ENCODE measurements at places on chromosomes 12 and 14.

GRCh38 chr12:73547421-73547820, 990.2 kb upstream of the ATXN7L3B start:
- no peak for DNase-seq

- no peak for DNase-seq
These were observed 170.0 kb upstream of the RMST start for GRCh38 chr12:97292588-97292987.

DNA sequence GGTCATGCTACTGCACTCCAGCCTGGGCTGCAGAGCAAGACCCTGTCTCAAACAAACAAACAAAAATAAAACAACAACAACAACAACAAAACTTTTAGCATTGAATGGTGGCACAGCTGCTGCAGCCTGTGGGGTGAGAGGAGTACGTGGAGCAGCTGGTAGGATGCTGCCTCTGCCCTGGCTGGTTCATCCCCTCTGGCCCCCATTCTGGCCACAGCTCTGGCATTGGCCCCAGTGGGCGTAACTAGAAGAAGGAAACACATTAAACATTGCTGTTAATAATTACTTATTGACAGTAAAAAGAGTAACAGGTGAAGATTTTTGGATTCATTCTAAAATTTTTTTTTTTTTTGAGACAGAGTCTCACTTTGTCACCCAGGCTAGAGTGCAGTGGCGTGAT, 28.8 kb upstream of the C2CD5 start:
- DNase-seq, result no peak

- DNase-seq, result no peak
These were observed 8.1 kb upstream of the EIF2S3B start for GRCh38 chr12:10497602-10498001.

- DNase-seq, result no peak
These were observed 526 bp downstream of the MLXIP start for GRCh38 chr12:122079033-122079531.
